ENCODE measurements at places on chromosomes 12 and 14.

DNA sequence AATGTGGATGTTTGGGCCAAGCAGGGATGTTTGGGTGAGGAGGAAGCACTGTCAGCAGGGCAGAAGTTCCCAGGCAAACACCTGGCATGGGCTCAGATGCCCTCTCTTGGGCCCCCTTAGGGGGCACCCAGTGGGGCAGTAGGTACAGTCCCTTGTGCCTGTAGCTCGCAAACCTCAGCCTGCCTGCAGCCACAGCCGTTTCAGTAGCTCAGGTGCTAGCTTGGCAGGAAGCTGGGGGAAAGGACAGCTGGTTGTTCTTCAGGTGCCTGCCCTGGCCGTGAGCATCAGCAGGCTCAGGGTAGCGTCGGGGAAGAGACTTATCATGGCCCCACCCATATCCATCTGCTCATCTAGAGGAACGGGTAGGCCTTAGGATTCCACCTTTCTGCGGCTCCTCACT, 67.5 kb downstream of the B4GALNT3 start:
- no peak for ATAC-seq

GRCh38 chr12:67182551-67182950, 86.6 kb upstream of the CAND1 start:
- ATAC-seq: no peak

DNA sequence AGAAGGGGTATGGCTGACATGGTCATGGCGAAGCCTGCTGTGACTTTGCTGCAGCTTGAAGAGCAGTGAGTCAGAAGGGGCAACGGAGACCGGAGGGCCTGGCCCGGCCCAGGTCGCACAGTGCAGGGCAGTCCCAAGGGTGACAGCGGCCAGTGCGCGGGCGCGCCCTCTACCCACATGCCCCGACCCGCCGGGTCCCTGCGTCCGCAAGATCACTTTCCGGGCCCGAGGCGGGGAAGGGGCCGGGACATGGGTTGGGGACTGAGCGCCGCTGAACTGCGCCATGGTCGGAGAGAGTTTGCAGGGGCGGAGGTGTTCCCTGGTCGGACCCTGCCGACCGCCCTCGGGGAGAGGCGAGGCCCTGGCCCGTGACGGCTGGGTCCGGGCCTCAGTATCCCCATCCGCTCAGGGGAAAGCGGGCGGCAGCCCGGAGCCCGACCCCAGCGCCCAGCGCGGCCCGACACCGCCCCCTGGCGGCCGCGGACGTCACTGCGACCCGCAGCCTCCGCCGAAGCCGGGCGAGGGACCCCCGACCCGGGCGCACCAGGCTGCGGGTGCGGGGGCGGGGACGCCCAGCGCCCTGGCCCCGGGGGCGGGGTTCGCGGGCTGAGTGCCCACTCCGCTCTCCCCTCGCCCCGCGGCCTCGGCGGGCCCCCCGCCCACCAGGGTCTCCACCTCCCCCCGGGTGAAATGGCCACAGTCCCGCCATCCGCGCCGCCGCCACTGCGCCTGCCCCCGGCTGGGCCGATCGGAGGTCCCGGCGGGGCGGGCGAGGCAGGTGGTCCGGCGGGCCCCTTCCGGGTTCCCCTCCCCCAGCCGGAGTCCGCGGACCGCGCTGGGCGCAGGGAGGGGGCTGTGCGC, 7.2 kb upstream of the ANKRD9 start:
- peak; percentile 75 for ATAC-seq

GRCh38 chr12:67813456-67813904, 164.9 kb downstream of the DYRK2 start:
- no peak for ATAC-seq

DNA sequence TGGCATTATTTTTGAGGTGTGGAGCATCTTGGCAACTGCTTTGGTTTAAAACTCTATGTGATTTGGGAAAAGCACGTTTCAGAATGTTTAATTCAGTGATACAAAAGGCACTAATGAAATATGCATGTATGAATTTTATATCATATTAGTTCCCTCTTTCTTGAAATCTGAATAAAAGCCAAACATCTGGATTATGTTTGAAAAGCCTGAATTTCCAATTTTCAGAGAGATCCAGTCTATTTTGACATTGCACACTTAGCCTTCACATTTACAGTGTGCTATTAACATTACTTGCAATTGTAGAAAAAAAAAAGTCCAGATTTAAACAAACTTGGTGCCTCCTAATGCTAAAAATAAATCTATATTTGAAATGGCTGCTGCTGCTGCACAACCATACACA, 219.1 kb upstream of the NPAS3 start:
- ATAC-seq: no peak

- no peak for ATAC-seq
These were observed 39.3 kb upstream of the DDX11 start for GRCh38 chr12:31034372-31034771.

DNA sequence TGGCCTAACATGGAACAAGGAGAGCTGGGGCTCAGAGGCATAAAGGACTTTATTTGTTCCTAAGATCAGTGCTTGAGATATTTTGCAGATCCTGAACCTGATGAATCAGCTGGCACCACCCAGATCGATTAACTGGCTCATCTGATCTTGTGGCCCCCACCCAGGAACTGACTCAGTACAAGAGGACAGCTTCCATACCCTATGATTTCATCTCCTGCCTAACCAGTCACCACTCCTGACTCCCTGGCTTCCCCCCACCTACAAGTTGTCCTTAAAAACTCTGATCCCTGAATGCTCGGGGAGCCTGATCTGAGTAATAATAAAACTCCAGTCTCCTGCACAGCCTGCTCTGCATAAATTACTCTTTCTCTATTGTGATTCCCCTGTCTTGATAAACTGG, 5.1 kb downstream of the C12orf56 start:
- no peak for ATAC-seq

DNA sequence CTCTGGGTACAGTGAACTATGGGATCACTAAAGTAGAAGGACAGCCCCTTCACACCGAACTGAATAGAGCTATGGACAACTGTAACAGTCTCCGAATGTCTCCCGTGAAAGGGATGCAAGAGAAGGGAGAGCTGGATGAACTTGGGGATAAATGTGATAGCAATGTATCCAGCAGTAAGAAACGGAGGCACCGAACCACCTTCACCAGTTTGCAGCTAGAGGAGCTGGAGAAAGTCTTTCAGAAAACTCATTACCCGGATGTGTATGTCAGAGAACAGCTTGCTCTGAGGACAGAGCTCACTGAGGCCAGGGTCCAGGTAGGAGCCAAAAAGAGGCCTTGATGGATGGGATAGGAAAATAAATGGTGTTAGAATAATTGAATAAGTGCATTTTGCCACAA, 3.5 kb downstream of the ALX1 start:
- ATAC-seq: no peak

- no peak for ATAC-seq
These were observed 179.0 kb upstream of the KRR1 start for GRCh38 chr12:75690296-75690955.

GRCh38 chr12:107129315-107129930, 36.1 kb upstream of the CRY1 start:
- ATAC-seq: no peak

GRCh38 chr12:16588812-16589211, 17.1 kb downstream of the LMO3 start:
- ATAC-seq: no peak

DNA sequence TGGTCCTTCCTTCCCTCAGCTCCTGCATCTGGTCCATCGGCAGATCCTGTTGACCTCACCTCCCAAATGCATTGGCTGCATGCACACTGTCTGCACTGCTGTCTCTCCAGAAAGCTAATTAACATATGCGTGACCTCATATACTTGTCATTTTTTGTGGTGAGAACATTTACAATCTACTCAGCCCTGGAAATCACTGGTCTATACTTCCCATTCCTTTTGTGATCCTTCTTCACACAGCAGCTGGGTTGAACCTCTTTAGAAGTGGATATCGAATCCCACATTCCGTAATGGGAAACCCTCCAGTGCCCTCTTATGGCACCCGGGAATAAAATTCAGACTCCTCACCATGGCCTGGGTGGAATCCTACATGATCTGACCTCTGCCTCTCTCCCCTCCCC, 45.0 kb downstream of the SMOC1 start:
- no peak for ATAC-seq

GRCh38 chr14:21073921-21074320, 3.8 kb downstream of the ARHGEF40 start:
- no peak for ATAC-seq

- ATAC-seq: no peak
These were observed 705.1 kb downstream of the MED13L start for GRCh38 chr12:115572440-115572839.

DNA sequence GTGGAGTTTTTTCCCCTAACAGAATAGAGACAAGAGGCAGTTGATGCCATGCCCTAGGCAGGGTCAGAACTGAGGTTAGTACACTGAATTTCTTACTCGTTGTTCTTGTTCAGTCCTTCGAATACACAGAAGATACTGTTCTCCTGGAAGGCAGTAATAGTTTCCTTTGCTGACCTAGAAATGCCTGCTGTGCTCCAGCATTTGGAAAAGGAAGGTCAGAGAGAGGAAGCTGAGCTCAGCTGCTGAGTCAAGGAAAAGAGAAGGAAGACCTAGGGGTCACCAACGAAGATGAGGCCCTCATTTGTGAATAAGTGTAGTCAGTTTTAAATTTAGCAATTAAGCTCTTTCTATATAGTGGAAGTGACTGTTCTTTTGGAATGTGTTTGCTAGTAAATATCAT, 100.1 kb downstream of the CRADD start:
- ATAC-seq: peak; percentile 60

DNA sequence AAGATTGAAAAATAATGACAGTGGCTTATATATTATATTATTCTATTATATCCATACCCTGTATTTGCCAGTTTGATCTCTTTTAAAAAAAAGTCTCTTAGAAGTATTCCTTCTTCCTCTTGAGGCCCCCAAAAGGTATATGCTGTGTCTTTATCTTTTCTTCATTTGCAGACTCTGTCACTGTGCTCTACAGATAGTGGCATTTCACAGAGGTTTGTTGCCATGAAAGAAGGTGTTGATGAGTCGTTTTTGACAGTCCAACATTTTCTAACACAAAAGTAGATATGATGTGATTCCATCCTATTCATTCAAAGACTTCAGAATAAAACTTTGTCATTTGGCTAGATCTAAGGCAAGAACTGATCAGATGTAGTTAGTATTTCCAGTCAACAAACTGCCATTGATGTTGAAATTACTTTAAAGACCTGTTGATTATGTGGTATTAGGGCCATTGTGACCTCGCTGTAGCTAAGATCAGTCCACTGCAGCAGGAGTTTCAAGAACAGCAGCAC, at the start of gene CCDC196:
Gene CCDC196 (plus strand): TSS at position 462 of the 512 bp plus-strand sequence. CDS start 132 bp downstream, outside the sequence.
- no peak for ATAC-seq

- no peak for ATAC-seq
These were observed 618.8 kb downstream of the RPS29 start for GRCh38 chr14:48967419-48967818.

DNA sequence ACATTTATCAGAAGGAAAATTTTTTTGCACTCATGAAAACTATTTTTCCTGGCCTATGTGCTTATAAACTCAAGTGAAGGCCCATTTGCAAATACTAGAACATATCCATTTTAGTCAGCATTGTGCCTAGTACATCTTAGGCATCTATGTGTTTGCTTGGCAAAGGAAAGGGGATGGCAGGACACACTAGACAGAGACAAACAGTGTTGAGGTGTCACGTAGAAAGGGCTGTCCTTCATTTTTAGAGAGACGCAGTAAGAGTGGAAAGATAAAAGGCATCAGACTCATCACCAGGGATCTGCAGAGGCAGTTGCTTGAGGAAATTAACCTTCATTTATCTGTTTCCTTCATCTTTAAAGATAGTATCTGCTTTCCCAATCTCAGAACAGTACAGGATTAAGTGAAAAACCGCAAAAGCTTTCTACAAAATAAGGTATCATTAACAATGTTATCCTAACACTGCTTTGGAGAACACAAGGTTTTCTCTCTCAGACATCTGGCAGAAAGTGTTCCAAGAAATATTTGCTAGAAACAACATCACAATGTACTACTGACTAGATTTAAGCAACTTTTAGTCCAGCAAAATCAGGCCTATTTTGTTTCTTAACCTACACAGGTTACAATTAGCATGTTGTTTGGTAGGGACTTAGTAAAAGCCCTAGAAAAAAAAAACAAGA, 2.0 kb downstream of the YBX3 start:
- ATAC-seq: no peak

DNA sequence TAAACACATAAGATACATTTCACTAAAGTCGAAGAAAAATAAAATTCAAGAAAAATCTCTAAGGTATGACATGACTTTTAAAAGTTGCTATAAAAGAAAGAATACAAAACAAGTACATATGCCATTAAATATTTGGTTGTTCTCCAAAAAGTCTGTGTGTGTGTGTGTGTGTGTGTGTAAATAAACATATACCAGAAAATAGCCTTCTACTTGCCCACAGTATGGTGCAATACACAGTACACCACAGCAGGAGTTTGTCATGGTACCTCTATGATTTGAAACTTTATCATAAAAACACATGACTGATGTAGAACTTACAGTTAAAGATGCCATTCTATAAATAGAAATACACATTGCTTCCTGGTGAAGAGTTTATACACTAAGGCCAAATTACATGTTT, 692.7 kb upstream of the MGAT4C start:
- ATAC-seq: no peak

DNA sequence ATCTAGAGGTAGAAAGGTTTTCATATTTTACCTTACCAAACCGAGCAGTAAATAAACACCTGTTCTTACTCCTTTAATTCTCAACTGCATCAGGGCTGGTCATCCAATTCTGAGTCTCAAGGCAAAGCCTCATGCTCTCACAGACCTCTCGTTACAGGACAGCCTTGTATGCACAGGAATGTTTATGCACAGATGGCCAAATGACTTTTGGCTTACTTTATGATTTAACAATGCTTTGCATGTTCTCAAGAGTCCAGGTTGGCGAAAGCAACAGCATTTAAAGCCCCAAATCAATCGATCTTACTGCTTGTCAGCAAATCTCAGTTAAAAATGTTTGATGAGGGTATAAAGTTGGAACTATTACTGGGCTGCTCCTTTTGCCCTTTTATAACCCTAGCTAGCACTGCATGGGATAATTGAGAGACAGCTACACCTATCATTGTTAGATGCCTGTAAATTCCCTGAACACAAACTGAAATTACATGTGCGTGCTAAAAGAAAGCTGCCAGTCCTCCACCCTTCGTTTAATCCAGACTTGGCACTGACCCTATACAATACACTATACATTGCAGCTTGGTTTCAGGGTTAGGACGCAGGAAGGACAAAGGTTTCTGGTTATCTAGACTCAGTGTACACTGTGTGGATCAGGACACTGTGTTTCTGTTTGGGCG, 63.6 kb downstream of the TMCC3 start:
- peak; percentile 51 for ATAC-seq

- ATAC-seq: no peak
These were observed 58.0 kb downstream of the MIS18BP1 start for GRCh38 chr14:45194964-45195363.

- ATAC-seq: no peak
These were observed 26.8 kb downstream of the DUSP6 start for GRCh38 chr12:89325495-89325894.

- no peak for ATAC-seq
These were observed 2.5 kb downstream of the CCDC197 start for GRCh38 chr14:93999573-93999972.

- no peak for ATAC-seq
These were observed 732 bp upstream of the ARF3 start for GRCh38 chr12:48958049-48958388.

All from gastroesophageal sphincter (tissue), 4 donors.